ENCODE measurements at places on chromosomes 7 and 10. TPM values are rescaled to one million over a fixed set of nuclear protein-coding genes. Genes with fewer than 3 reads are reported as not detected.

- DNase-seq: no peak
- H3K27ac ChIP-seq: no peak overlapping the region
- H3K4me3 ChIP-seq: no peak overlapping the region
These were observed 60.5 kb downstream of the PWWP2B start for GRCh38 chr10:132457328-132458070.

- peak; percentile 40 for DNase-seq
- no peaks in the 10 kb centered on the region for H3K27me3 ChIP-seq
- no peaks in the 10 kb centered on the region for H3K36me3 ChIP-seq
- H3K27ac ChIP-seq: peak overlapping the region; percentile 91
- peak overlapping the region; percentile 9 for H3K4me3 ChIP-seq
- peaks cover 63% of the 10 kb centered on the region for H3K4me1 ChIP-seq
These were observed 6.2 kb downstream of the C10orf105 start for GRCh38 chr10:71713135-71714030.

C10orf53 gene
- total RNA-seq: not detected

- no peak for DNase-seq
- H3K27me3 ChIP-seq: no peaks in the 10 kb centered on the region
These were observed 553.6 kb upstream of the GHITM start for GRCh38 chr10:83585686-83586085.

DNA sequence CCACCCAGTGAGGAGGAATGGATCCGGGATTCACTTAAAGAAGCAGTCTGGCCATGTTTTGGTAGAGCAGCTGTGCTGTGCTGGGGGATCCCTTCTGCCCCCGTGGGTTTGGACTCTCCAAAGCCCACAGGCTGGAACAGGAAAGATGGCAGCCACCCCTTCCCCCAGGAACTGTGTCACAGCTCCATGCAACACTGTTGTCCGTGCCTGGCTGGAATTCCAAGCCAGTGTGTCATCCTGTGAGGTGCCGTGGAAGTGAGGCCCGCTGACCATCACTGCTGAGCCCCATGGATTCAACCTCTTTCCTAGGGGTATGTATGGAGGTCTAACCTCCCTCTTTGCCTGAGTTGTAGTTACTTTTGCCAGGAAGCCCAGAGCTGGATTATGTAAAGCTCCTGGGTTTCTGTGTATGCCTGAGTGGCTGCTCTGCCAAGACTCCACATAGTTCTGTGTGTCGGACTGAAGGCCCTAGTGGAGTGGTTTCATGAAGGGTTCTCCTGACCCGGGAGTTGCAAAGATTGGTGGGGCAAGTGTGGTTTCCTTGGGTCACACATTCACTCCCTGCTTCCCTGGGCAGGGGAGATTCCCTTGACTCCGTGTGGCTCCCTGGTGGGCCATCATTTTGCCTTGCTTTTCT, 35.1 kb upstream of the PCGF5 start:
- no peaks in the 10 kb centered on the region for H3K27me3 ChIP-seq
- no peak for DNase-seq
- no peak overlapping the region for H3K27ac ChIP-seq
- H3K4me1 ChIP-seq: peaks cover 8% of the 10 kb centered on the region
- H3K36me3 ChIP-seq: no peaks in the 10 kb centered on the region
- no peak overlapping the region for H3K4me3 ChIP-seq

DNA sequence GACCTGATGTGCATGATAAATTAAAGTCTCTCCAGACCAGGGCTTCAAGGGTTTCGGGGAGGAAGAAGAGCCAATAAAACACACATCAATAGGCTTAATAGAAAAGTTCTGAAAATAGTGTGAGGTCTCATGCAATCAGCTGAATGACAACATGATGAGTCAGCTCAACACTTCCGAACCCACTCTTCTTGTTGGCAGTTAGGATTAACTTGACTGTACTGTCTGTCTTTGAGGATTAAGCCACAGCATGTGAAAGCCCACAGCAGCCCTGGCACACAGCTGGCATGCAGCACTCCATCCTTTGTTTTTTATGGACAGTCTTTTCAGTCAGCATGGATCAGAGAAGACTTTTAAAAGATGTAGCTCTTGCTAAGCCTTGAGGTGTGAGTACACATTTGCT, 526.9 kb upstream of the VSTM2A start:
- no peak for DNase-seq
- H3K36me3 ChIP-seq: no peaks in the 10 kb centered on the region
- H3K27me3 ChIP-seq: no peaks in the 10 kb centered on the region
- no peaks in the 10 kb centered on the region for H3K4me1 ChIP-seq
- no peak overlapping the region for H3K27ac ChIP-seq
- no peak overlapping the region for H3K4me3 ChIP-seq

GRCh38 chr7:28037220-28038010, 143.2 kb downstream of the JAZF1 start:
- H3K27ac ChIP-seq: no peak overlapping the region
- no peaks in the 10 kb centered on the region for H3K27me3 ChIP-seq
- H3K36me3 ChIP-seq: no peaks in the 10 kb centered on the region
- no peaks in the 10 kb centered on the region for H3K4me1 ChIP-seq
- DNase-seq: no peak

GRCh38 chr10:48215486-48216203, 58.9 kb downstream of the FRMPD2 start:
- no peak overlapping the region for H3K4me3 ChIP-seq
- H3K27ac ChIP-seq: no peak overlapping the region
- H3K27me3 ChIP-seq: no peaks in the 10 kb centered on the region
- H3K36me3 ChIP-seq: no peaks in the 10 kb centered on the region

NXPH1 gene
- not detected for total RNA-seq

- H3K36me3 ChIP-seq: no peaks in the 10 kb centered on the region
- DNase-seq: no peak
- no peaks in the 10 kb centered on the region for H3K27me3 ChIP-seq
- no peak overlapping the region for H3K4me3 ChIP-seq
These were observed 51.1 kb downstream of the HYCC1 start for GRCh38 chr7:22962775-22963350.

TFPI2 gene
- total RNA-seq: not detected

GRCh38 chr7:101099969-101100781, 14.9 kb downstream of the TRIM56 start:
- H3K36me3 ChIP-seq: no peaks in the 10 kb centered on the region
- no peaks in the 10 kb centered on the region for H3K27me3 ChIP-seq
- H3K4me1 ChIP-seq: no peaks in the 10 kb centered on the region
- no peak overlapping the region for H3K27ac ChIP-seq
- peak; percentile 55 for DNase-seq

ADAMTS14 gene
- total RNA-seq: 0.08 TPM

DNA sequence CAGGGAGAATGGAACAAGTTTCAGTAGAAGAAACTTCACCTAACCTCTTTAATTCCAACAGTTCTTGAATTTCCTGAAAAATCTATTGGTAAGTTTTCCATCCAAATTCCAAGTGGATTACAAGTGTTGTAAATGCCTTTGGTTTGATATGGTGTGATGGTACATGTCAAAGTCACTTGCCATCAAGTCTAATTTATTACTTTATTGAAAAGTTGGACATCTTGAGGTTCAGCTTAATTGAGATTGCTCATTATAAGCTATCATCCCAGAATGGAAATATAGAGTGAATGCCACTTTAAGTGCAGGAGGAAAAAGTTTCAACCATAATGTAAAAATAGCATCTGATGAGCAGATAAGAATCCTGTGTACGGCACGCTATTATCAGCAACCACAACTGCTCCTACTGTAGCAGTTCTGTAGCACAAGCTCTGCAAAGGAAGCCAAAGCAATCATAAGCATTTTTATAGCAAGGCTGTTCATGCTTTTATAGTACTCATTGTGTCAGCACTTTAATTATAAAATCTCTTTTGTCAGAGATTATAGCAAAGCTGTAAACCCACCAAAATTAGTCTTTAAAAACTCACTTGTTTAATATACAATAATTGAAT, 991.8 kb upstream of the PHF14 start:
- no peaks in the 10 kb centered on the region for H3K4me1 ChIP-seq
- no peaks in the 10 kb centered on the region for H3K36me3 ChIP-seq
- no peak overlapping the region for H3K4me3 ChIP-seq
- no peak overlapping the region for H3K27ac ChIP-seq
- no peak for DNase-seq

GRCh38 chr7:2185715-2186114, 47.0 kb downstream of the MAD1L1 start:
- no peak overlapping the region for H3K4me3 ChIP-seq
- H3K4me1 ChIP-seq: no peaks in the 10 kb centered on the region
- no peaks in the 10 kb centered on the region for H3K27me3 ChIP-seq
- no peaks in the 10 kb centered on the region for H3K36me3 ChIP-seq
- no peak for DNase-seq
- H3K27ac ChIP-seq: no peak overlapping the region

DNA sequence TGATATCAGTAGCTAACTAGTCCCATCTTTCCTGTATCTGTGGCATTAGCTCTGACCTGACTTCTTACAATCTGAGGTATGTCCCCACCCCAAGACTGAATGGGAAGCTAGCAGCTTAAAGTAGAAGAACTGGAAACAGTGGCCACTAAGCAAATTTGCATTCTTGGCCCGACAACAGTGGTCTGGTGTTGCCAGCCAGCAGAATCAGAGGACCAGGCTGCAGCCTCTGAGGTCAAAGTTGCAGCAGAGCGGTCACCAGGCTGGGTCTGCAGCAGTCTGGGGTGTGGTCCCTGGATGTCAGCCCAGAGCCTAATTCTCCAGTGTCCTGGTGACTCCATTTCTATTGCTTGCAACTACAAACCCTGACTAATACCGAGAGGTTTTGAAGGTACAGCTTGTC, 26.3 kb downstream of the FAM107B start:
- H3K4me3 ChIP-seq: no peak overlapping the region
- H3K27me3 ChIP-seq: no peaks in the 10 kb centered on the region
- H3K4me1 ChIP-seq: no peaks in the 10 kb centered on the region
- H3K27ac ChIP-seq: no peak overlapping the region
- no peaks in the 10 kb centered on the region for H3K36me3 ChIP-seq
- no peak for DNase-seq

CLRN3 gene
- not detected for total RNA-seq

DNA sequence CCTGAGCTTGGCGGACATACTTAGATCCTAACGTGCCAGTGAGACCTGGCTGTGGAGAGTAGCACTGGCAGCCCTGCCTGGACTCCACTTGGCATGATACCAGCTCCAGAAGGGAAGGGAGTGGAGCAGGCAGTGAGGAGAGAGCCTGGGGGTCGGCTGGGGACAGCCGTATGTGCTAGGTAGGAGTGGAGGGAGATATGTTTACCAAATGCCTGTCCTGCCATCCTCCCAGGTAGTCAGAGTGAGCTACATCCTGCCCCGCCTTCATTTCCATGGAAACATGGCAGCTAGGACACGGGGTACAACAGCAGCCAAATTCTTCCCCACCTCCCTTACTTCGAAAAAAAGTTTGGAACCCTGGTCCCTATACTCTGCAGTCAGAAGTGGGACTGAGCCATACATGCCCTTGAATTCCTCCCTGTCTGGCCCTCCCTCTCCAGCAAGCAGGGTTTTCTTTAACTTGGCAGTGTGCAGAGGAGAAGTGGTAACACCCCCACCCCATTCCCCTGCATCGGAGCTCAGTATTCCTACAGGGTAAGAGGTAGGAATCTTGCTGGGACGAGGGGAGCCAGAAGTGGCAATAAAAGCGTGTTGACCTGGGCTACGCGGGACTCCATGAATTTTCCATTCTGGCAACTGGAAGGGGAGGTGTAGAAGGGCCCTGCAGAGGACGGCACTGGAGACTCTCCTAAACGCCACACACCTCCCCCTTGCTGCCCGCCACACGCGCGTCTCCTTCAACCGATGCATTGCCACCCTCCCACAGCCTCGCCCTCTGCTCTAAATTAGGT, 20.0 kb upstream of the SMO start:
- no peaks in the 10 kb centered on the region for H3K4me1 ChIP-seq
- no peaks in the 10 kb centered on the region for H3K36me3 ChIP-seq
- DNase-seq: no peak
- H3K27me3 ChIP-seq: no peaks in the 10 kb centered on the region

DNA sequence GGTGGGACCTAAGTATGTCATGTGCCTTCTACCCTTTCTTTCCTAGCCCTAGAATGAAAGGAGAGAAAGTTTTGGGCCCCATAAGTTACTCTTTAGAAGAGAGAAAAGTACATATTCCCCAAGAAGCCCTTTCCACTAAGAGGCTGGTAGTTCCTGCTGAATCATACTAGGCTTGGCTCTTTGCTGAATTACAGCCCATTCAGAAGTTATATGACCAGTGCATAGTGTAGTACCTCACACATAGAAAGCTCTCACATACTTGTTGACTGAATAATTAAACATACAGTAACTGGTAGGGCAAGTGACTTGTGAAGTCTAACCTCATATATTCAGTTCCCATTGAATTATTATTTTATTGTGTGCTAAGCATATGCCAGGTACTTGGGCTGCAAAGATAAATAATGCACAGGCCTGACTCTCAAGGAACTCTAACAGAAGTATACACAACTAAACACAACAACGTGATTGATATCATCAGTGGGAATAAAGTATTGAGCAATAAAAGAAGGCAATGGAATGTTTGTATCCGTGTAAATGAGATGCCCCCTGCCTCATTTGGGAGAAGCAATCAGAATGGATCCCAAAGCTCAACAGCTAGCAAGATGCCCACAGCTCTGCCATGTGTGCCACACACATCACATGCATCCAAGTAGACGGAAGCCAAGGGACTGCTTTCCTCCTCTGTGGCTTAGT, 38.9 kb upstream of the UBN2 start:
- no peaks in the 10 kb centered on the region for H3K4me1 ChIP-seq
- H3K36me3 ChIP-seq: no peaks in the 10 kb centered on the region
- H3K27me3 ChIP-seq: no peaks in the 10 kb centered on the region
- DNase-seq: no peak
- H3K27ac ChIP-seq: no peak overlapping the region
- no peak overlapping the region for H3K4me3 ChIP-seq

ZNF117 gene
- 2.4 TPM for total RNA-seq

ZNF25 gene
- 10.1 TPM for total RNA-seq

DNA sequence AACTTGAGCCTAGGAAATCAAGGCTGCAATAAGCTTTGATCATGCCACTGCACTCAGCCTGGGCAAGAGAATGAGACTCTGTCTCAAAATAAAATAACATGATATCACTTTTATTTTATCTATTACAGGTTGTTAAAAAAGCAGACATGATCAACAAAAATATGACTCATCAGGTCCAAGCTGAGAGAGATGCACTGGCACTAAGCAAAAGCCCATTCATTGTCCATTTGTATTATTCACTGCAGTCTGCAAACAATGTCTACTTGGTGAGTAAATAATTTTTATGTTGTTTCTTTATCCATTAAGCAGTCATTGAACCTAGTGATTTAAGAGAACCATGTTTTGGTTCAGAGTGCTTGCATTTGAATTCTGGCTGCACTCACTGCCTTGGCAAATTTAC, 3.3 kb downstream of the MASTL start:
- H3K4me3 ChIP-seq: no peak overlapping the region
- H3K36me3 ChIP-seq: peaks cover 30% of the 10 kb centered on the region
- H3K27me3 ChIP-seq: no peaks in the 10 kb centered on the region
- H3K4me1 ChIP-seq: peaks cover 1% of the 10 kb centered on the region
- H3K27ac ChIP-seq: no peak overlapping the region

GRCh38 chr7:77542409-77542808, 5.3 kb downstream of the PTPN12 start:
- H3K27ac ChIP-seq: no peak overlapping the region
- no peak overlapping the region for H3K4me3 ChIP-seq
- no peaks in the 10 kb centered on the region for H3K36me3 ChIP-seq
- DNase-seq: no peak
- H3K27me3 ChIP-seq: no peaks in the 10 kb centered on the region

GRCh38 chr7:78179211-78179610, 380.6 kb downstream of the PHTF2 start:
- no peak overlapping the region for H3K27ac ChIP-seq
- no peaks in the 10 kb centered on the region for H3K36me3 ChIP-seq
- DNase-seq: no peak
- H3K4me3 ChIP-seq: no peak overlapping the region
- H3K4me1 ChIP-seq: no peaks in the 10 kb centered on the region
